ENCODE measurements at places on chromosomes 1 and 21.

GRCh38 chr1:18005238-18005637 lies 102.4 kb upstream of the IGSF21 start:
- DNase-seq = no peak

- DNase-seq = no peak
These were observed 406.8 kb downstream of the PTBP2 start for GRCh38 chr1:97128426-97128825.

GRCh38 chr1:11654939-11655808 lies 497 bp downstream of the FBXO44 start:
- no peak for DNase-seq

DNA sequence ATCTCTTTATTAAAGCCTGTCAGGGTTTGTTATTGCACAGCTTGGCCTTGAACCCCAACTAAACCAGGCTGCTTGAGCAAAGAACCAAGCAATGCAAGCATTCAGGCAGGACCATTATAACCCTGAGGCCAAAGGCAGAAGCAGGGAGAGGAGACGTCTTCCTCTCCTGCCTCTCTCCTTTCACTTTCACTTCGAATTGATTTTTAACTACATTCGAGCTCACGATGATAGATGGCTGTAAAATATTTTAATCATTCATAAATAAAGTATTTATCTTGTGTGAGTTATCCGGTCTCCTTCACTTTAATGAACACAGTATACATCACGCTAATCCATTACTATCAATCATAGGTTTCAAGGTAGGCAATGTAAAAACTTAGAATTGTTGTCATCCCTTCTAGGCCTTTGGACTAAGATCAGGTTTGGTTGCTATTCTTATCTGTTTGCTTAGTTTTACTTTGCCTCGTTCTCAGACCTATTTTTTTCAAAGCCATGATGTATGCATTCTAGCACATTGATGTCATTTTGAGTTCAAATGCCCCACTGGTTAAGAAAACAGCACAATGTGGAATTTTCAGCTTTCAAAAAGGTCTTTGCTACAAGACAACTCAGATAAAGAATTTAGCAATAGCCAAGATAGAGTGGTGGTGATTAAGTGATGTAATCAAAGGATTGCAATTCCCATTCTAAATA lies 480.2 kb upstream of the RUNX1 start:
- no peak for DNase-seq

GRCh38 chr1:24266398-24266941 lies 52.7 kb upstream of the GRHL3 start:
- no peak for DNase-seq

DNA sequence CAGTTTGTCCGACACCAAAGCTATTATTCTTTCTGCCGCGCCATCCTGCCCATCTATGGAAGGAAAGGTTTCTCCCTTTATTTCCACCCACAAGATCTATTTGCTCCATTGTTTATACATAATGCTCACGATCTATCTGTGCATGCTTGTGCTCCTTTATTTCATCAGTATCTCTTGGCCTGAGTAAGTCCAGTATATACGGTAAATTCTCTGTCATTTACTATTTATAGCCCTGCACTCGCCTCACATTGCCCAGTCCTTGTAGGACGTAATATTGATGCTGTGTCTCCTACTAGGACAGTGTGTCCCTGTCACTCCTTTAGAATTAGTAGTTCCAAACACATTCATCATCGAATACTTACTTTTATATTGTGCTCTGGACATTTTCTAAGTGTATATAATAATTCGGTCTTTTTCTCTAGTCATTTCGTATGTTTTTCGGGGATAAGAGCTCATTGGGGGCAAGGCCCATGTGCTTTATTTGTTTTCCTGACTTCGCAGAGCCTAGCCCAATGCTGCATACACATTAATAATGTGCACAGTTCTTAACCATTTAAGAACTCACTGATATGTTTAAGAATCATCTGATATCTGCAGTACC lies 3.1 kb upstream of the NID1 start:
- no peak for DNase-seq

All from stimulated activated CD4-positive, alpha-beta T cell treated with anti-CD3 and anti-CD28 coated beads, Interleukin-1b, Interleukin-23, amount 100 ng/mL, for 1 hour (primary cell).